Activated gamma-delta T cell treated with Interleukin-2 at 50 U/mL for 16 hours (primary cell): ENCODE measurements at places on chromosomes 12 and 14.

- no peak for DNase-seq
Measured at GRCh38 chr14:89651805-89652204, 234.8 kb upstream of the FOXN3 start.

- DNase-seq, result no peak
Measured at GRCh38 chr14:73714656-73715081, 485 bp upstream of the PNMA1 start.

DNA sequence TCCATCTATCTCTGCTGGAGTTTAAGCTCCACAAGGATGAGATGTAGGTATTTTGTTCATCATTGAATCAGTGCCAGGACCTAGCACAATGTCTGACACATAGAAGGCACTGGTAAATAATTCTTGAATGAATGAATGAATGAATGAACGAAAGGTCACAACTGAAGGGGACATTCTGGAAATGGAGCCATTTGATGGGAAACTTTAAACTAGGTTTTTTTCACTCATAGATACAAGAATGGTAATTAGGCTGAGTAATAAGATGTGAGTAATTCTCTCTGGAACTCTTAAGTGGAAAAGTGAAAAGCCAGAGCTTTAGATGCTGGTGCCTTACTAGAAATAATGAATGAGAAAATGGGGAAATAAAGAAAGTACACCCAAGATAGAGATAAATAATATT lies 44.3 kb downstream of the SCN8A start:
- DNase-seq, result no peak

DNA sequence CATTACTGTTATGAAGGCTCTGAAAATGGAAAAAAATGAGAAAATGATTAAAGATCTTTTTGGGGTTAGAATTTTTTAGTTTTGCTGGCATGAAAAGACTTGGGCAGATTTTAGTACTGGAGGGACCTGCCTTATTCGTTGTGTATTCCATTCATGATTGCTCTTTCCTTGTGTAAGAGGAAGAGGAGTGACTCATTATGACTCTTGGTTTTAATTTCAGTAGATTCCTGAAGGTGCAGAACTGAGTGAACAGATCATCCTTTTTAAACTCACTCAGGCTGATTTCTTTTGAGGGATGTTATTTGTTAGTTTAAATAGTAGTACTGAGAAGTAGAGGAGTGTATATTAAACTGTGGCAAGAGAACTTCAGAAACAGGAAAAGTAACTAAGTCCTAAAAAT lies 41.6 kb downstream of the AKAP6 start:
- DNase-seq, result no peak

DNA sequence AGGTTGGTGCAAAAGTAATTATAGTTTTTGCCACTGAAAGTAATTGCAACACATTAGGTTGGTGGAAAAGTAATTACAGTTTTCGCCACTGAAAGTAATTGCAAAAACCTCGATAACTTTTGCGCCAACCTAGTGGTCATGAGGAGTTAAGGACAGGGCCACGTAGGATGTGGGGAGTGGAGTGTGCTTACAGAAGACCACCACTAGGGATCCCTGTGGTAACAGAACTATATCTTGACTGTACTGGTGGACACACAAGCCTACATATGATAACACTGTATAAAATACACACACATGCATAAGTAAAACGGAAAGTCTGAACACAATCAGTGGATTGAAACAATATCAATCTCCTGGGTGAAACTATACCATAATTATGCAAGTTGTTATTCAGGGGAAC lies 187.4 kb upstream of the ABCD2 start:
- no peak for DNase-seq

DNA sequence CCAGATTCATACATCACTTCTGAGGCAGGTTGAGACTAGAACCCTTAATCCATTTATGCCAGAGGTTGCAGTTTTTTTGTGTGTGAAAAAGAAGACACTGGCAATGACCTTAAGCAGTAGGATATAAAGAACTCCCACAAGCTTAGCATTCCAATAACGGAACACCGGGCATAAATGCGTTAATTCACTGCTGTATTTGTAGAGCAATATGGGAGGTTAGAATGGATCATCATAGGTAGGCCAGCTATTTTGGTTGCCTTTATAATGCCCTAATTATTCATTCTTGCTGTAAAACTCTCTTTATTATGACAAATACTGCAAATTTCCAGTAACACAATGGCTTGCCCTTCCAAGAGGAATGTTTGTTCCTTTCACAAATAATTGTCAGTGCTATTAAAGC lies 322.7 kb downstream of the SOX5 start:
- no peak for DNase-seq

GRCh38 chr12:27900920-27901879 lies 71.3 kb downstream of the PTHLH start:
- DNase-seq, result no peak

DNA sequence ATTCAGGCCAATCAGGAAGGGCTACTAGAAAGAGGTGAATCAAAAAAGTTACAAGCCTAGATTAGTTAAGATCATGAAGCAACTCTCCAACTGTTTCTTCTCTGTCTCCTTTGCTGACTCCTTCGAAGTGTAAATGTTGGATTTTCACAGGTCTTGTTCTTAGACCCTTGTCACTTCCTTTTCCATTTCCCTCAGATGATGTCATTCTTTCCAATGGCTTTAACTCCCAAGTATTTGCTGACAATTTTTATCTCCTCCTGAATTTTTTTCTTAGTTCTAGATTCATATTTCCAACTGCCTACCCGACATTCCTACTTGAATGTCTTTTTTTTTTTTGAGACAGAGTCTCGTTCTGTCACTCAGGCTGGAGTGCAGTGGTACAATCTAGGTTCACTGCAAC lies 10.8 kb downstream of the GAS2L3 start:
- DNase-seq, result no peak

- no peak for DNase-seq
Measured at GRCh38 chr12:1173781-1174617, 183.0 kb downstream of the ERC1 start.

GRCh38 chr12:59847127-59847526 lies 251.3 kb downstream of the SLC16A7 start:
- DNase-seq, result no peak

- no peak for DNase-seq
Measured at GRCh38 chr12:67320614-67321295, 51.6 kb downstream of the CAND1 start.

GRCh38 chr14:50399251-50400032 lies 2.8 kb upstream of the CDKL1 start:
- DNase-seq, result no peak

- no peak for DNase-seq
Measured at GRCh38 chr12:58387199-58387598, 445.8 kb downstream of the ATP23 start.

GRCh38 chr12:49649892-49650291 lies 26.5 kb downstream of the PRPF40B start:
- DNase-seq, result no peak

- DNase-seq, result no peak
Measured at GRCh38 chr14:36844443-36845195, 183.0 kb downstream of the PAX9 start.

- no peak for DNase-seq
Measured at GRCh38 chr14:48125654-48126053, 450.2 kb upstream of the MDGA2 start.

- DNase-seq, result peak; percentile 26
Measured at GRCh38 chr12:6828781-6829535, 751 bp downstream of the P3H3 start.

- DNase-seq, result no peak
Measured at GRCh38 chr14:90900476-90901083, 84.3 kb upstream of the TTC7B start.

DNA sequence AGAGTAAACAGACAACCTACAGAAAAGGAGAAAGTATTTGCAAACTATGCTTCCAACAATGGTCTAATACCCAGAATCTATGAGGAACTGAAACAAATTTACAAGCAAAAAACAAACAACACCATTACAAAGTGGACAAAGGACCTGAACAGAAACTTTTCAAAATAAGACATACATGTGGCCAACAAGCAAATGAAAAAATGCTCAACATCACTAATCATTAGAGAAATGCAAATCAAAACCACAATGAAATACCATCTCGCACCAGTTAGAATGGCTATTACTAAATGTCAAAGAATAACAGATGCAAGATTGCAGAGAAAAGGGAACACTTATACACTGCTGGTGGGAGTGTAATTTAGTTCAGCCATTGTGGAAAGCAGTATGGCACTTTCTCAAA lies 125.8 kb downstream of the C12orf42 start:
- DNase-seq, result no peak

DNA sequence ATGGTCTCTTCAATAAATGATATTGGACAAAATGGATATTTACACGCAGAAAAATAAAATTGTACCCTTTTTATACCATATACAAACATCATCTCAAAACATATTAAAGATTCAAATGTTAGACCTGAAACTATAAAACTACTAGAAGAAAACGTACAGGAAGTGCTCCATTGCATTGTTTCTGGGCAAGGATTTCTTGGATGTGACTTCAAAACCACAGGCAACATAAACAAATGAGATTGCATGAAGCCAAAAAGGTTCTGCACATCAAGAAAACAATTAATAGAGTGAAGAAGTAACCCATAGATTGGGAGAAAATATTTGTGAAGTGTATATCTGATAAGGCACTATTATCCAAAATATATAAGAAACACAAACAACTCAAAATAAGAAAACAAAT lies 812.4 kb downstream of the NRXN3 start:
- DNase-seq, result no peak

- DNase-seq, result no peak
Measured at GRCh38 chr14:72318648-72319047, 386.4 kb downstream of the RGS6 start.

DNA sequence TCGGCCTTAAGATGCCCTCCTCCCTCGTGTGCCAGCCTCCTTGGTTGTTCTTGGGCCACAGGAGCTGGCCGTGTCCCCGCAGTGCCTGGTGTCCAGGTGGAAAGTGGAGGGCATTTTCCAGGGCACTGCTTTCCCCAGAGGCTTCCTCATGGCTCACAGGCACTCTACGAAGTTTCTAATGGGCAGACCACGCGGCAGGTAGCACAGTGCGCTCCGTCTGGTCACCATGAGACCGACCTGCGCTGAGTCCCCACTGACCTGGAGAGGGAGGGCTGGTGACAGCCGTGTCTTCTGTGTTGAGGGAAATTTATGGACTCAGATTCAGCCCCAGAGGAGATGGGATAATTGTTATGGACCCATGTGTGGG lies 186.3 kb downstream of the ADGRD1 start:
- DNase-seq, result no peak

DNA sequence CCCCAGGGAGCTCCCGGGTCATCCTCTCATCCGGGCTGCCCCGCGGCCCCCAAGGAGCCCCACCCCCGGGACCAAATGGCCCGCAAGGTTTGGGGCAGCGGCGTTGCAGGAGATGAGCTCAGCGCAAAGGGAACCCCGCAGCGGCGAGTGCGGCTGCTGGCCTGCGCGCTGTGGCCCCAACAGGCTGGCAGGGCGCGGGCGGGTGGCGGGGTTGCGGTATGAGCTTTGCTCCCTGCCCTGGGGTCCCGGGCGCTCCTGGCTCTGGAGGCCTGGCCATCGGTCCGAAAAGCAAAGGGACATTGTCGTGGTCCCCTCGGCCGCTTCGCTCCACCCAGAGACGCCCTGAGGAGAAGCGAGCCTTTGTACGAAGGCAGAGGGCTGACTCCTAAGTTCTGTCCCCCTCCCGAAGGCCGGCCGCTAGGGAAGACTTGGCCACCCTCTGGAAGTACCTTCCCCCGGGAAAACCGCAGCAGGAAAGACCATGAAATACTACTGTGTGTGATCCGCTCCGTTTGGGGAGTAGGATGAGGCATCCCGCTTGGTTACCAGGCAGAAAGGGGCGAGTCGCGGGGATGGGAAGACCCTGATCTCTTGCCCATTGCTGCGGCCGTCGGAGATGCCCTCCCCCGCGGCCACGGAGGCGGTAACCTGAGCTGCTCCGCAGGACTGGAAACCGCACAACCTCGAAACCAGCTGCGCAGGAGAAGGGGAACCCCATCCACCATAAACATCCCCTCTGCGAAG lies 620 bp upstream of the NID2 start:
- peak; percentile 5 for DNase-seq

DNA sequence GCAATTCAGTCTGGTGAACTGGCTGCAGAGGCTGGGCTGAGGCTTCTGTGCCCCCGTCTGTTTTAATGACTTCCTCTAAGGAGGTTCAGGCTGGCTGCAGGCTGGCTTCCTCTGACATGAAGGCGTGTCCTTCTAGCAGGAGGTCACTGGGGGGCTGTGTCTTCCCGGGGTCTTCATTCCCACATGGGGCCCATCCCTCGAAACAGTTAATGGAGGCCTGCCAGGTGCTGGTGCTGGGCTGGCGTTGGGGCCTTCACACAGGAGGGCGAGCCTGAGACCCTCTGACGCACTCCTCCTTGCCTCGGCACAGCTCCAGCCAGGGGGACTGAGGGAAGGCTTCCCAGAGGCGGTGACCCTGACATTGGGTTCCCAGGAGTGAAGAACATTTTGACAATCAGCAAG lies 57.7 kb upstream of the DLK1 start:
- no peak for DNase-seq

- no peak for DNase-seq
Measured at GRCh38 chr12:81296556-81297305, 218.9 kb downstream of the ACSS3 start.

- DNase-seq, result no peak
Measured at GRCh38 chr12:94802796-94803195, 152.4 kb upstream of the TMCC3 start.

- DNase-seq, result no peak
Measured at GRCh38 chr12:14390870-14391530, 25.5 kb downstream of the ATF7IP start.

DNA sequence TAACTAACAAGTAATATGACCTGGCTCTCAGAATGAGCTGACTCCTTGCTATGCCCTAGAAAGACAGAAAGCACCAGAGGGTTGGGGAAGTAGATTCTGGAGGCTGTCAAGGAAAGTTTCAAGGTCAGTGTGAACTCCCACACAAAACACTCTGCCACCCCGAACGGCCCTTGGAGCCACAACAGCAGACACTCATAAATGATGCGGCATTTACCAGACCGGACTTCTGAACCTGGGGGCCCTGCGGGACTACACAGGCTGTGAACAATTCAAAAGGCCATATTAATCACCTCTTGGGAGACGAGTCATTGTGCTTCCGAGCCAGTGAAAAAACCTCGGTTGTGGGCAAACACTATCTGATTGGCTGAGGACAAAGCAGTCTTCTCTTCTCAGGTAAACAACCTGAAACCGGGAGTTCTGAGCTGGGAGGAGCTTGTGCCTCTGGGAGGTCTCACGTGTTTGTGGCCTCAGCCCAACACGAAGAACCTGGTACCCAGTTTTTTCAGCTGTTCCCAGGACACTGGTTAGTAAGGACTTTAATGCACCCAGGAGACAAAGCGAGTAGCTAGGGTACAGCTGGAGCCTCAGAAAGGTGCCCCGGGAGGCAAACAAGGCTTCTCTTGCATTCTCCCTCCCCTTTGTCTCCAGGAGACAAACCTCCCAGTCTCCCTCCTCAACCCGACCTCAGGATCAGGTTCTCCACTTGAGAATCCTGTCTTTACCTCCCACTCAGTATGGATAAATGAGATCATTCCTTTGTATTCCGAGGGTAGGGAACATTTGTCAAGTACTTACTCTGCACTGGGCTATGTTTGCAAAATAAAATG lies 35.3 kb downstream of the VWF start:
- DNase-seq, result no peak

GRCh38 chr14:53491884-53492277 lies 338.8 kb upstream of the DDHD1 start:
- no peak for DNase-seq
